Suppressor macrophage treated with lipopolysaccharide for 1 hour (primary cell): ENCODE measurements at places on chromosomes 2 and 18.

DNA sequence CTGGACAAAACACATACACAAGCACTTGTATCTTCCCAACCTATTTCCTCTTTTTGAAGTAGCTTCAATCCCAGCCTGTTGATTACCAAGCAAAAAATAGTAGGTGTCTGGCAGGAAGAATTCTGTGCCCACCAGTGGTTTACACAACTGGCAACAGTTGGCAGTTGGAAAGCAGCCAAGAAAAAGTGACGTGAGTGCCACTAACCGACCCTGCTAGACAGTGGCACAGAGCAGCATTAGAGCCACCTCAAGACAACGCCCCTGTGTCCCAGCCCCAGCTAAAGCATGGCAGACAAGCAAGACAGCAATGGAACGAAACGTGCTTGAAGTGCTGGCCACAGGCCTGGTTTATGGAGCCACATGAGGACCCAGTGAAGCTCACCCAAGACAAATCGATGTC, 379.6 kb downstream of the FBXO15 start:
- peak; percentile 8 for DNase-seq

GRCh38 chr2:158570869-158571268, 114.1 kb downstream of the PKP4 start:
- DNase-seq = no peak

- no peak for DNase-seq
These were observed 782.6 kb downstream of the KCNJ3 start for GRCh38 chr2:155481141-155481540.

- no peak for DNase-seq
These were observed 3.8 kb upstream of the CCDC68 start for GRCh38 chr18:54962919-54963645.

GRCh38 chr2:214853906-214854305, 44.4 kb upstream of the BARD1 start:
- DNase-seq = no peak

GRCh38 chr18:44693030-44693784, 12.5 kb downstream of the SETBP1 start:
- DNase-seq = no peak

DNA sequence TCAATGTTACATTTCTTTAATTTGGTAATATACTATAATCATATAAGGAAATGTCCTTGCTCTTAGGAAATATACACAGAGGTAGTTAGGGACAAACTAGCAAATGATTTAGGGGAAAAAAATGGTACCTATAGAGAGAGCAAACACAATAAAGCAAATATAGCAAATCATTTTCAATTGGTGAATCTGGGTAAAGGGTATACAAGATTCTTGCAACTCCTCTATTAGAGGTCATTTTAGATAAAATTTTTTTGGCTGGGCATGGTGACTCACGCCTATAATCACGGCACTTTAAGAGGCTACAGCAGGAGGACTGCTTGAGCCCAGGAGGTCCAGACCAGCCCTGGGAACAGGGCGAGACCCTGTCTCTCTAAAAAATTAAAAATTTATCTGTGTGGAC, 44.4 kb downstream of the STRN start:
- DNase-seq = no peak

DNA sequence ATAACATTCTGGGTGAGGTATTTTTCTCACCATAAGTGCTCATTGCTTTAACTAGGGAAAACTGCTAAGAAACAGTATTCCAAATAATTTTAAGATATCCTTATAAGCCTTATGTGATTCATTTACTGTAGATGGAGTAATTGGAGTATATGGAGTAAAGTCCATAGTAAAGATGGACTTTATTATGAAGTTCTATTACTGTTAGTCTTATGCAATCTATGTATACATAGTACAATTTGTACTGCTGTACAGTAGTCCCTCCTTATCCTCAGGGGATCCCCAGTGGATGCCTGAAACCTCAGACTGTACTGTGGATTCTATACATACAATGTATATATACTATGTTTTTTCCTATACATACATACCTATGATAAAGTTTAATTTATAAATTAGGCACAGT, 41.1 kb upstream of the OTX1 start:
- no peak for DNase-seq

DNA sequence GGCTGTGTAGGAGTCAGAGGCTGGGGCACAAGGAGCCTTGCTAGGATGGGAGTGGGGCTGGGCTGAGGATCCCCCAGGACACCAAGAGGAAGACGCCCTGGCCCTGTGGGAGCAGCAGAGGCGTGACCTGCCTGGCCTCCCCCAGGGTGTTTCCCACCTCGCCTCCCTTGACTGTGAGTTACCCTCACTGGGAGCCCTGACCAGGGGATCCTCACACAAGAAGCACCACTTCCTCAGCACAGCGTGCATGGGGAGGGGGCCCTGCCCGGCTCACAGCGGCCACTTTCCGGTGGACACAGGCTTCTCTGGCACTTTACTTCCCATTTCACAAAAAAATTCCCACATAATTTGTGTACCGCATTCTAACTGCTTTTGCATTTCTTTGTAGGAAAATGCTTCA, 187.7 kb downstream of the EIPR1 start:
- no peak for DNase-seq

DNA sequence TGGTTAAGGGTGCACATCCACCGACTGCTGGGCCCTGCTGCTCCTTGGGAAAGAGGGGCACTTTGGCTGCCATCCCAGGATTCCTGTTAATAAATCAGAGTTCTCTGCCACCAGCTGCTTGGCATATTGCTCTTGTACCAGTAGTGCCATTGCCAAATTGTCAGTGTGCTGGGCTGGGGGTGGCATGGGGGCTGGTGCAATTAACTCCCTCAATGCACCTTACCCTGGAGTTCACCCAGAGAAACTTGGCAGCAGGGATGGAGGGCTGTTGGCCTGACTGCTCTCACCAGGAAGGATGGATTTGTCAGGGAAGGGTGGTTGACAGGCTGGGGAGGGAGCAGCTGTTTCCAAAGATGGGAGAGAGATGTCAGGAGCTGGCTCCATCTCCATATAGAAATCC, 94.6 kb upstream of the SKOR2 start:
- no peak for DNase-seq

DNA sequence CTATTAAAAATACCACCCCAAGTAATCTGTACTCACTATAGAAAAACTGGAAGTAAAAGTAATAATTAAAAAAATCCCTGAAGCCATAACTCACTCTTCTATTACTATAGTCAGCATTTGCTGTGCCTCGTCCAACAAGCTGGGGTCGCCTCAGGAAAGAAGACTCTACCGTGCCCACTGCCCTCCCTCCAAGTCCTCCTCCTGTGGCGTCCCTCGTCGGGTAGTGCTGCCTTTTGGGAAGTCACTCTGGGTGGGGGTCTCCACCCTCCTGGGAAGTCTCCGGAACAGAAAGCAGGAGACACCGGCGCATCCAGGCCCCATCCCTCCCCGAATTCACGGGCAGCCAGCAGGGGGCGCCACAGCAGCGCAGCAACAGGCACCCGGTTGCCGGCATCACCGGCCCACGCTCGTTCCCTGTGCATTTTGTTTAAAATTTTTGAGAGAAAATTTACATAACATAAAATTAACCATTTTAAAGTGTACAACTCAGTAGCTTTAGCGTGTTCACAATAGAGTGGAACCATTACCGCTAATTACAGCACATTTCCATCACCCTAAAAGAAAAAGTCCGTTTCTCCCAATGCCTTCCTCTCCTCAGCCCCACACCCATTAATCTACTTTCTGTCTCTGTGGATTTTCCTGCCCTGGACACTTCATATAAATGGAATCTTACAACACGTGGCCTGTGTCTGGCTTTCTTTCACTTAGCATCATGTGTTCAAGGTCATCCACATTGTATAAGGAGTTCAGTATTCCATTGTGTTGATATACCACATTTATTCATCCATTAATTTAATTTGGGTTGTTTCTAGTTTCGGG, 62.2 kb downstream of the ADNP2 start:
- peak; percentile 78 for DNase-seq

DNA sequence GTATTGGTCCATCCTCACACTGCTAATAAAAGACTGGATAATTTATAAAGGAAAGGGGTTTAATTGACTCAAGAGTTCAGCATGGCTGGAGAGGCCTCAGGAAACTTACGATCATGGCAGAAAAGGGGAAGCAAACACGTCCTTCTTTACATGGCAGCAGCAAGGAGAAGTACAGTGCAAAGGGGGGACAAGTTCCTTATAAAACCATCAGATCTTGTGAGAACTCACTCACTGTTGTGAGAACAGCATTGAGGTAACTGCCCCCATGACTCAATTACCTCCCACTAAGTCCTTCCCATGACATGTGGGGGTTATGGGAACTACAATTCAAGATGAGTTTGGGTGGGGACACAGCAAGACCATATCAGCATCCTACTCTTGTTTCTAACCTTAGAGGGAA, 37.0 kb downstream of the SP100 start:
- DNase-seq = peak; percentile 25

DNA sequence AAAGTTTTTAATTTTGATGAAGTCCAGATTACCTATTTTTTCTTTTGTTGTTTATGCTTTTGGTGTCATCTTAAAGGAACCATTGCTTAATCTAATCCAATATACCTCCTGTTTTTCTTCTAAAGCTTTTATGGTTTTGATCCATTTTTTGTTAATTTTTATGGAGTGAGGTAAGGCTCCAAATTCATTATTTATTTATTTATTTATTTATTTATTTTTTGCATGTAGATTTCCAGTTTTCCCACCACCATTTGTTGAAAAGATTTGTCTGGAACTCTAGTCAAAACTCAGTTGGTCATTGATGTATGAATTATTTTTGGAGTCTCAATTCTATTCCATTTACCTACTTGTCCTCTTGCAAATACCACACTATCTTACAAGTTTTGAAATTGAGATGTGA, 99.4 kb upstream of the RBMS1 start:
- no peak for DNase-seq

GRCh38 chr2:85852937-85853498, 35.8 kb downstream of the ST3GAL5 start:
- DNase-seq = peak; percentile 42

GRCh38 chr2:79389481-79389880, 123.4 kb upstream of the CTNNA2 start:
- DNase-seq = no peak

DNA sequence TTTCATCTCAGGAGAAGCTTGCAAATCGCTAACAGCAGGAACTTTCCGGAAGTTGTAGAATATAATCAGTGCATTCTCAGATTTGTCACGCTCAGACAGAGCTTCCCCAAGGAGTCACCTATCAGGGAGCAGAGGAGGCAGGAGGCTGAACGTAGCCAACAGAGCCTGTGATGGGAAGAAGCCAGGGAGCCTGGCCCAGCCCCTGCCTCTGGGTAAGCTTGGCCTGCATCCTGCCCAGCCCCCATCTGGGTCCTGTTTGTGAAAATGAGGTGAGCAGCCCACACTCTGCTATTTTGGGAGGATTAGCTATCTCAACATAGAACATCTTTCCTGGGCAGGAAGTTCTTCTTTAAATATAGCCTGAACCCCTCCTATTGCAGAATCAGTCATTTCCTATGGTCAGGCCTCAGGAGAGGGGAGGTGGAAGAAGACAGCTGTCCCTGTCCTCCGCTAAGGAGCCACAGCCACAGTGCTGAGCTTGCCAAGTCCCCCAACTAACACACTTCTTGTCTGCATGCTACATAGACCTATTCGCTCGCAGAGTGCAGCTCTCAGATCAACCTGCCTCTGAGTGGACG, 19.2 kb upstream of the PKDCC start:
- no peak for DNase-seq

DNA sequence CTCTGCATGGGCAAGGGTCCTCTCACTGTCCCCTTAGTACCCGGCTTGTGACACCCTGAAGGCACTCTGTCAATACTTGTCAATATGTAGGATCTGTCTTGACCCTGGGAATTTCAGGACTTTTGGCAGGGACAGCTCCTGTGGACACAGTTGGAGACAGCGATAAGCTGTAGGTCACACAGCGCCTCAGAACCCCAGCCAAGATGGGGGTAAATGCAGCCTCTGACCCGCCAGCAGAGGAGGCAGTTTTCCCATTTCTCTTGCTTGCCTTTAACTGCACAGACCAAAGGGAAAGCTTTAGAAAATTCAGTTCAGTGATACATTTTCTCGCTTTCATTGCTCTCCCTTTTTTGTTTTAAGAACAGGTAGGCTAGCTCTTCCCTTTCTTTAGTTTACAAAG, 54.8 kb upstream of the KLHL29 start:
- DNase-seq = no peak

DNA sequence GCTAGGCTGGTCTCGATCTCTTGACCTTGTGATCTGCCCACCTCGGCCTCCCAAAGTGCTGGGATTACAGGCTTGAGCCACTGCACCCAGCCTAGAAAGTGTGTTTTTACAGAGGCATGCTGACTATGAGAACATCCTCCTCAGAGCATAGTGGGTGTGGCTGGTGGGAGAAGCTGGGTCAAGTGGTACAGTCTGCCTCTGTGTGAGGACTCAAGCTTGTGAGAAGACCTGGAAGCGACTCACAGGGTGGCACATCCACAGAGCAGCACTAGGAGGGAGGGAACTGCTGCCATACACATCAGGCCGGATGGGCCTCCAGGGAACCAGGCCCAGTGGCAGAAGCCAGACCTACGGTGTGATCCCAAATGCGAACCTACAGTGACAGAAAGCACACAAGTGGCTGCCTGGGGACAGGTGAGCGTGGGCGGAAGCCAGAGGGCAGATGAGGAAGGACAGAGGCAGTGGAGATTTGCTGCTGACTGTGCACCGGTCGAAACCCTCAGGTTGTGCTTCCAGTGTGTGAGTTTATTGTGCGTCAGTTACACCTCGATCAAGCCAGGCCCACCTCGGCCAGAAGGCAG, 8.9 kb downstream of the ARHGEF4 start:
- no peak for DNase-seq

GRCh38 chr2:207704671-207705070, 6.8 kb upstream of the CCNYL1 start:
- no peak for DNase-seq

- no peak for DNase-seq
These were observed 40.0 kb downstream of the BCL2L11 start for GRCh38 chr2:111160758-111161157.

DNA sequence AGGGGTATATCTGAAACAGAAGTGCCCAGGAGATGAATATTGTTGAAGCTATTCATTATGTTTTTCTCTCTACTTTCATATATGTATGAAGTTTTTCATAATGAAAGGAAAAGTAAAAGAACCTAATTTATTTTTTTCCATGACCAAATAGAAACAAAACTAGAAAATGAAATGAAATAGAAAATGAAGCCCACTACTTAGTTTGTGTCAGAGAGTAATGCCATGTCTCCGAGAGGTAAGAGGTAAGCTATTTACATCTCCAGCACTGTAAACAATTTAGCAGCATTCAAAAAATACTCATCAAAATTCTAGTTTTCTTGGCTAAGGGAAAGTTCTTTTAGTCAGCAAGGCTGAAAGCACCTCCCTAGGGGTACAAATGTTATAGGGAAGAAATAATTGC, 238.6 kb downstream of the PTH2R start:
- no peak for DNase-seq

DNA sequence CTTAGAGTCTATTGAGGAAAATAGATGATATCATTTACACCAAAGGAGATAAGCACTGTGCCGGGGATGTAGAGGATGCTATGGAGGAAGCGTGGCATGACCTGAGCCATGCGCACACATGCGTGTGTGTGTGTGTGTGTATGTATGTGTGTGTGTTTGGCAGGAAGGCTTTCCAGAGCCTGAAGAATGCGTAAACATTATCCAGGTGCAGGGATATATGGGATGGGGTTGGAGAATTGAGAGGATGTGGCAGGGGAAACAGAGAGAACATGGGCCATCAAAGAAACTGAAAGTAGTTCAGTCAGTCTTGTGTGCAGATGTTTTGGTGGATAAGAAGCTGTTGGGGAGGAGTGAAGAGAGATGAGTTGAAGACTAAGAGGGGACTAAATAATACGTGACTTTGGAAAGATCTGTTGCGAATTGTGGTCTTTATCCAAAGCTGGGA, 9.3 kb upstream of the STAT1 start:
- no peak for DNase-seq

- DNase-seq = peak; percentile 60
These were observed 47.7 kb downstream of the RRM2 start for GRCh38 chr2:10170256-10170655.

GRCh38 chr2:71746946-71747501, 293.7 kb downstream of the DYSF start:
- DNase-seq = no peak
